Type B pancreatic cell (in vitro differentiated cells): ENCODE measurements at places on chromosomes 1 and 21. TPM values are rescaled to one million over a fixed set of nuclear protein-coding genes. Genes with fewer than 3 reads are reported as not detected.

GRCh38 chr1:74399249-74399648 is 113.2 kb downstream of the LRRC53 start:
- H3K4me1 ChIP-seq: peaks cover 14% of the 10 kb centered on the region
- no peaks in the 10 kb centered on the region for H3K36me3 ChIP-seq
- DNase-seq: no peak
- no peaks in the 10 kb centered on the region for H3K27me3 ChIP-seq

DNA sequence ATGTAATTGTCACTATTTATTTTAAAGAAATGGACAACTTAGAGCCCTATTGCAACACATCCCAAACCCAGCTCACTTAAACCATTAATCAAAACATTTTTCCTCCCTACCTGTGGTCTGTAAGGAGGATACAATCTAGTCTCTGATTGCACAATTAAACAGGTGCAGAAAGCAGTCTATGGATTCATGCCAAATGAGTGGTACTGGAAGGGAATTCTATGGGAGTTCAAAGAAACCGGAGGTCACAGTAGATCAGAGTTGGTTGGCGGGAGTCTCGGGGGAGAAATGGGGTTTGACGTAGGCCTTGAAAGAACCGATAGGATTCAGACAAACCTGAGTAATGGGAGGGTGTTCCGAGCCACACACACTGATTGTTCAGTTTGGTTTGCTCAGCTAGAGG is 314.9 kb downstream of the KIF26B start:
- DNase-seq: no peak
- peaks cover 8% of the 10 kb centered on the region for H3K4me1 ChIP-seq
- H3K27me3 ChIP-seq: no peaks in the 10 kb centered on the region
- no peaks in the 10 kb centered on the region for H3K36me3 ChIP-seq
- no peak overlapping the region for H3K27ac ChIP-seq

DNA sequence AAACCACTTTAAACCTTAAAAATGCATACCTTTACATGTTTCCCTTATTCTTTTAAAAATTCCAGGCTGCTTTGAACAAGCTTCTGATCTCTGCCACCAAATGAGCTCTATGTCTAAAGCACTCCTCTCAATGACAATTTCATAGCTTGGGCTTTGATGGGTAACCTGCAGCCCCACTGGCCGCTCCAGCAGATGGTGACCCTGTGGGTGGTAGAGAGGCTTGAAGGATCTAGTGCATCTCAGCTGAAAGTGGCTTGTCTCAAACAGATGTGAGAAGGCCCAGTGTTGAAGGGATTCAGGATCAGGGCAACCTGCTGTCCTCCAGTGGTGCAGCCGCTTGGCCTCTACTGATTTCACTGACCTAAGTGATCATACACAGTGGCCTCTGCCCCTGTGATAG is 84.7 kb upstream of the IRF2BP2 start:
- H3K36me3 ChIP-seq: no peaks in the 10 kb centered on the region
- no peak overlapping the region for H3K27ac ChIP-seq
- no peak overlapping the region for H3K4me3 ChIP-seq
- H3K4me1 ChIP-seq: peaks cover 7% of the 10 kb centered on the region

DNA sequence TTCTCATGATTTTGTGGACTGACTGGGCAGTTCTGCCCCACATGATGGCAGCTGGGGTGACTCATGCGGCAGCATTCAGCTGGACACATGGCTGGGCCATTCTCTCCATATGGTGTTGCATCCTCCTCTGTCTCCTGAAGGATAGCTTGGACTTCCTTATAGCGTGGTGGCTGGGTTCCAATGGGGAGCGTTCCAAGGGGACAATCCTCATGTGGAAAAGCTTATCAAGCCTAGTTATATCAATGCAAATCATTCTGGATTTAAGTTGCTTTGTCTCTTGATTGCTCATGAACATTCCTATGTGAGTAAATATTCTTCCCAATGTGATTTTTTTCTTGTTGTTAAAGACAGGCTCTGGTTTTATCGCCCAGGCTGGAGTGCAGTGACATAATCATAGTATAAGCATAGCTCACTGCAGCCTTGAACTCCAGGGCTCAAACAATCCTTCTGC is 13.2 kb upstream of the SLC2A1 start:
- no peak overlapping the region for H3K4me3 ChIP-seq
- no peak for DNase-seq
- H3K27me3 ChIP-seq: no peaks in the 10 kb centered on the region
- H3K4me1 ChIP-seq: peaks cover 37% of the 10 kb centered on the region
- no peak overlapping the region for H3K27ac ChIP-seq
- peaks cover 3% of the 10 kb centered on the region for H3K36me3 ChIP-seq

GRCh38 chr1:60173006-60173405 is 99.4 kb upstream of the C1orf87 start:
- no peak overlapping the region for H3K4me3 ChIP-seq
- H3K36me3 ChIP-seq: no peaks in the 10 kb centered on the region
- no peaks in the 10 kb centered on the region for H3K27me3 ChIP-seq
- DNase-seq: no peak
- H3K27ac ChIP-seq: no peak overlapping the region

DNA sequence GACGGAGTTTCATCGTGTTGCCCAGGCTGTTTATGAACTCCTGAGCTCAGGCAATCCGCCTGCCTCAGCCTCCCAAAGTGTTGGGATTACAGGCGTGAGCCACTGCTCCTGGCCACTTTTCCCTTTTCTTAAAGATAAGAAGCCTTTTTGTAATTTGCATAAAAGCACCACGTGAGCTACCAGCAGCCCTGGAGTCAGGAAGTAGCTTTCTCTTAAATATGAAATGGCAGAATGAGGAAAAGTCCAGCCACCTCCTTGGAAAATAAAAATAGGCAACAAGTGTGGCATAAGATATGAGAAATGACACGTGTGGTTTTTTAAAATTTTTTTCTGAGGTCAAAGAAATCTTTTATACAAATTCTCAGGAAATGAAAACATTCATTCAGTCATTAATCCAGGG is 259.7 kb downstream of the DYRK1A start:
- no peak overlapping the region for H3K27ac ChIP-seq
- H3K4me1 ChIP-seq: peaks cover 13% of the 10 kb centered on the region
- H3K36me3 ChIP-seq: no peaks in the 10 kb centered on the region
- peaks cover 9% of the 10 kb centered on the region for H3K27me3 ChIP-seq
- no peak overlapping the region for H3K4me3 ChIP-seq

GRCh38 chr21:37845535-37845934 is 70.7 kb downstream of the KCNJ6 start:
- peaks cover 20% of the 10 kb centered on the region for H3K4me1 ChIP-seq
- no peak for DNase-seq
- peaks cover 17% of the 10 kb centered on the region for H3K27me3 ChIP-seq
- H3K4me3 ChIP-seq: no peak overlapping the region
- no peaks in the 10 kb centered on the region for H3K36me3 ChIP-seq

The PKP1 gene
- total RNA-seq: 7.6 and 30.7 TPM in 2 replicates

The KRTAP11-1 gene
- not detected in 2 replicates for total RNA-seq

- H3K27ac ChIP-seq: no peak overlapping the region
- H3K4me1 ChIP-seq: no peaks in the 10 kb centered on the region
- H3K36me3 ChIP-seq: no peaks in the 10 kb centered on the region
- H3K27me3 ChIP-seq: peaks cover 12% of the 10 kb centered on the region
- H3K4me3 ChIP-seq: no peak overlapping the region
- no peak for DNase-seq
These were observed 35.9 kb upstream of the TMEM52 start for GRCh38 chr1:1954831-1955441.

DNA sequence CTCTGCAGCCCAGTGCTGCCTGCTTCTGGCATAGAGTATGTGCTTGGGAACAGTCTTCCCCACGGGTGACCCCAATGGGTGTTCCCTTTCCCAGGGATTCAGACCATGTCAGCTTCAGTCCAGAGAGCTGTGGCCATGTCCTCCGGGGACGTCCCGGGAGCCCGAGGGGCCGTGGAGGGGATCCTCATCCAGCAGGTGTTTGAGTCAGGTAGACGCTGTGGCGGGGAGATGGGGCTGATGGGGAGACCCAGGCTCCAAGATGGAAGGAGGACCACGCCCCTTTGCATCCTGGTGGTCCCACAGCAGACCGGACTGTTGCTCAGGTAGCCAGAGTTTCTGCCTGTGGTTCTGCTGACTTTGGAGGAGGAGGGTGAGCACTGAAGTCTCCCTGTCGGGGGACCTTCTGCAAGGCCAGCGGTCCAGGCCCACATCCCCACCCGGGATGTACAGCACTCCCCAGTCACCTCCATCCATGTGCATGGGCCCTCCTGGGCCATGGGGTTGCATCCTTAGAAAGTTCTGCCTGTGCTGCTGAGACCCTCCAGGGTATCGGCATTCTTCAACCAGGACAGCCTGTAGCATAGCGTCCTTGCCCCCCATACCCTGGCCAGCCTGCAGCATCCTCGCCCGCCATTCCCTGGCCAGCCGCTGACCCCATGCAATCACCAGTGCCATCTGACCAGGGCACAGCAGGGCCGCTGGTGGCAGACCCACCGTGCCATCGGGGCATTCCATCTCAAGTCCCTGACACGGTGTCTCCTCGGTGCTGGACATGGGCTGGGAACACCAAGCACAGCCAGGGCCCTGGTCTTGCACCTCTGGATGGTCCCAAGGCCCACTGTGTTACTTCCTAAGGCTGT is 2.8 kb downstream of the AIRE start:
- no peak overlapping the region for H3K4me3 ChIP-seq
- no peaks in the 10 kb centered on the region for H3K27me3 ChIP-seq
- H3K27ac ChIP-seq: no peak overlapping the region
- DNase-seq: no peak
- H3K4me1 ChIP-seq: peaks cover 5% of the 10 kb centered on the region
- H3K36me3 ChIP-seq: no peaks in the 10 kb centered on the region

The PTGS2 gene
- 2.2 and 2.9 TPM in 2 replicates for total RNA-seq

GRCh38 chr1:50193002-50193401 is 84.3 kb downstream of the ELAVL4 start:
- H3K27ac ChIP-seq: no peak overlapping the region
- no peak overlapping the region for H3K4me3 ChIP-seq
- peaks cover 9% of the 10 kb centered on the region for H3K27me3 ChIP-seq
- no peak for DNase-seq
- H3K4me1 ChIP-seq: no peaks in the 10 kb centered on the region
- H3K36me3 ChIP-seq: no peaks in the 10 kb centered on the region

- no peak overlapping the region for H3K27ac ChIP-seq
- no peak for DNase-seq
These were observed 18.2 kb downstream of the RXRG start for GRCh38 chr1:165426745-165427144.

DNA sequence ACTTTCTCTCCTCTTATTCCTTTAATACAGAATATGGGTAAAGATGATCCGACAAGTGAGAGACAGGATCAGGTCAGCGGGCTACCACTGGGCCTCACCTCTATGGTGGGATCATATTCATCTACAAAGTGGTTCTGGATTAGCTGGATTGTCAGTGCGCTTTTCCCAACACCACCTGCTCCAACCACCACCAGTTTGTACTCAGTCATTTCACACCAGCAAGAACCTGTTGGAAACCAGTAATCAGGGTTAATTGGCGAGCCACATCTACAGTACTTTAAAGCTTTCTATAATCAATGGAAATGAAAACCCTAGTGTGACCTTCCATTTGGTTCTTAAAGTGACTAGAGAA is 643 bp downstream of the NRAS start:
- H3K4me3 ChIP-seq: peak overlapping the region; percentile 96
- no peaks in the 10 kb centered on the region for H3K27me3 ChIP-seq
- DNase-seq: no peak
- H3K4me1 ChIP-seq: peaks cover 14% of the 10 kb centered on the region
- H3K36me3 ChIP-seq: peaks cover 38% of the 10 kb centered on the region
- peak overlapping the region; percentile 99 for H3K27ac ChIP-seq

GRCh38 chr1:97123717-97124431 is 402.3 kb downstream of the PTBP2 start:
- peaks cover 9% of the 10 kb centered on the region for H3K4me1 ChIP-seq
- H3K27ac ChIP-seq: no peak overlapping the region
- no peaks in the 10 kb centered on the region for H3K36me3 ChIP-seq

- no peak overlapping the region for H3K27ac ChIP-seq
- H3K4me3 ChIP-seq: no peak overlapping the region
- no peaks in the 10 kb centered on the region for H3K36me3 ChIP-seq
- peaks cover 11% of the 10 kb centered on the region for H3K4me1 ChIP-seq
- no peaks in the 10 kb centered on the region for H3K27me3 ChIP-seq
These were observed 1282.6 kb downstream of the NCAM2 start for GRCh38 chr21:22280851-22281250.

The PTGFRN gene
- total RNA-seq: 57.7 and 80.0 TPM in 2 replicates

DNA sequence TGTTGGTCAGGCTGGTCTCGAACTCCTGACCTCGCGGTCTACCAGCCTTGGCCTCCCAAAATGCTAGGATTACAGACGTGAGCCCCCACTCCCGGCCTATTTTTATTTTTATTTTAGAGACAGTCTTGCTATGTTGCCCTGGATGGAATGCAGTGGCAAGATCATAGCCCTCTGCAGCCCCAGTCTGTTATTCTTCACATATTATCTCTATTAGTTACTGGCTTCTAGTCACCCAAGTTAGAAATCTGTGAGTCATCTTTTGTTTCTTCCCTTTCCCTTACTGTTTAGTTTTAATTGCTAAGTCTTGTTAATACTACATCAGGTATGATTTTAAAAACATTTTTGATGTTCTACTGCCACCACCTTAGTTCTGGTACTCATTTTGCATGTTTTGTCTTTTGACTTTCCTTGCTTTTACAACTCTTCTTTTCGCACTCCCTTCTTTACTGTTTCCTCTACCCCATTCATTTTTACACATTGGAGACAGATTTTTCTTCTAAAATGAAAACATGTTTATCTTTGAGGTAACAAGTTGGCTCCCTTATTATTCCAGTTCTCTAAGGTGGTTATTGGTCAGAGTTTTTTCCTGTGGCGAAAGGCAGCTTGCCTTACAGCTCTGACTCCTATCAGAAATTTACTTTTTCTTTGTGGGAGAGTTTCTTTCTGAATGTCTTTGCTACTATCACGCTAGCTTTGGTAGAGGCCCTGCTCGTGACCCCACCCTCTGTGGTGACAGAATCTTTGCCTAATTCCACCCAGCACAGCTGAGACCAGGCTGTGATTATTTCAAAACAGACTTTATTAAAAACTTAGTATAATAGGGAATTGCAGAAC is 19.5 kb downstream of the ZMYM4 start:
- H3K36me3 ChIP-seq: peaks cover 33% of the 10 kb centered on the region
- no peaks in the 10 kb centered on the region for H3K27me3 ChIP-seq
- no peak overlapping the region for H3K27ac ChIP-seq
- no peak for DNase-seq

DNA sequence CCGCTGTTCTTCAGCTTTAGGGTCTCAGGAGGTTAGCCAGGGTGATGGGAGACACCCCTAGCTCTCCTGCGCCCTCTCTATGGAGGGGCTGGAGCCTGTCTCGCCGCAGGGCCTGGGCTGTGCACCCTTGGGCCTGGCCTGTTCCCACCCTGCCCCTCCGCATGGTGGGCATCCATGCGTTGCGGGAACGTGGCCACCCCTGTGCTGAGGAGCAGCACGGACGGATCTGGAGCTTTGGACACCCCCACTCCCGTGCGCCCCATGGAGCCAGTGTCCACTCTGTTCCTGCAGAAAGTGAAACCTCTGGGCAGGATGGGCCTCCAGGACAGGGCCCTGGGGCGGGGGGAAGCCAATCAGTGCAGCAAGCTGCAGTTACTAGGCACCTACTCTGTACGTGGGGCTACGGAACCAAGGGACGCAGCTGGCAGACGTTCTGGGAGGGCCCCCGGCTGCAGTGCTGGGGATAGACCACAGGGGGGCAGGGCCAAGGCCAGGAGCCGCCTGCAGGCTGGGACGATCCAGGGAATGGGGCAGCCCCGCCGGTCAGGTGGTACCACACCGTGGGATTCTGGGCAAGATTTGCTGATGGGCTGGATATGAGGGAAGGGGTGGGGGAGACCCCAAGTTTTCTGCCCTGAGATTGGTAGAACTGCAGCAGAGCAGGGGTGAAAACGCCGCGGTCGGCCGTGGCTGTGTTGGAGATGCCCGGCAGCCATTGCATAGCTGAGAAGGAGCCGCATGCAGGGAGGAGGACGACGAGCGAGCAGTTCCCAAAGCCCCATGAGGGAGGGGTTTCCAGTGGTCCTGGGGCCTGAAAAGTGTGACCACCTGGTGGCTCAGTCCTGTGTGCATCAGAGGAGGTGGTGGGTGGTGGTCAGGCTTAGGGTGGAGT is 43.3 kb downstream of the TP73 start:
- peak overlapping the region; percentile 45 for H3K4me3 ChIP-seq
- peaks cover 29% of the 10 kb centered on the region for H3K27me3 ChIP-seq
- DNase-seq: no peak
- H3K4me1 ChIP-seq: peaks cover 5% of the 10 kb centered on the region
- H3K36me3 ChIP-seq: no peaks in the 10 kb centered on the region
